ENCODE measurements at places on chromosomes 5 and 9.
A peak's percentile ranks its signal among the peaks of the same experiment; 100 is the strongest.

GRCh38 chr5:139378941-139379361 is 4.1 kb downstream of the SLC23A1 start:
- no peak for DNase-seq

GRCh38 chr9:34365282-34365681 is 11.4 kb downstream of the MYORG start:
- no peak for DNase-seq

GRCh38 chr9:133004091-133004998 is 25.9 kb downstream of the GFI1B start:
- no peak for DNase-seq

GRCh38 chr9:119160551-119160950 is 208.7 kb downstream of the BRINP1 start:
- no peak for DNase-seq

DNA sequence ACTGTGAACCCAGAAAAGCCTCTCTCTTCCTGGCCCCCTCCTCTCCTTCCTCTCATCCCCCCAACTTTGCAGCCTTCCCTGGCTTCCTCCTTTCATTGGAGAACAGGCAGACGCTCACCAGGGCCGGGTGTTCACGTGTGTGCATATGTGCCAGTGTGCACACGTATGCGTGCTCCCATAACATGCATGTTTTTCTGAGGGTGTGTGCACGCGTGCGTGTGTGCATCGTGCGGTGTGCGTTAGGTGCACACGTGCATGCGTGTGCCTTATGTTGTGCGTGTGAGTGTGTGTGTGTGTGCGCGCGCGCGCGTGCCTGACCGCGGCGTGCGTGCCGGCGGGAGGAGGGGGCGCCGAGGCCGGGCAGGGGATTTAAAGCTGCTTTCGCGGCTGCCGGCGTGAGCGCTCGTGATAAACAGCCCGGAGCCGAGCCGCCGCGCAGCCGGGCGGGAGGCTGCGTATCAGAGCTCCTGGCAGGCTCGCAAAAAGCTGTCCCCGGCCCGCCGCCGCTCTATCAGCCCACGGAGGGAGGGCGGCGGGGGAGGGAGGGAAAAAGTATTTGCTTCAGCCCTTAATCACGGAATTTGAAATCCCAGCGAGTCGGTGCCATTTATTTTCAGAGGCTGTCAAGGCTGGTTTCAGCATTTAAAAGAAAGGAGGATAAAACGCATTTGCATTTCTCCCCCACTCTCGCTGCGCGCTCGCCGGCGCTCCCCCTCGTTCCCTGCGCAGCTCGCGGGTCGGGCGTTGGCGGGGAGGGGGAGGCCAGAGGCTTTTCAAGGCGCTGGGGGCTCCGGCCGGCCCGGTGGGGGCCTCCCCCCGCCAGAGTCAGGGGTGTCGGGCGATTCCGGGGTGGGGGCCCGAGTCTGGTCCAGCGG is 183.9 kb downstream of the C9orf50 start:
- no peak for DNase-seq

DNA sequence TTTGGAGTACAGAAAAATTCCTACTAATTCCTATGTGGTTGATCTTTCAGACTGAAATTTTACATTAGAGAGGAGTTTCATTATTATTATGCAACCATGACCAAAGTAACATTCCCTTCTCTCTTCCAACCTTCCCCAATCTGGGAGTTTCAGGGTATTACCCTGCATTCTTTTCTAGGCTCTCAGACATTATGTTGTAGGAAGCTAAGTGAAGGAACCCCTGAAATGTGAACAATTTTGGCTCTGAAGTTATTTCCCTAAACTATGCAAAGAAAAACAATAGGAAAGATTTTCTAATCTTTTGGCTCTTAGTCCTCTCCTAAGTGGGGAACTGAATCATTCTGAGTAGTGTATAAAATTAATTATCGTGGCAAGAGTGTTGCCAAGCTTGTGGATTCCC is 63.3 kb upstream of the ZFAND5 start:
- no peak for DNase-seq

- peak; percentile 7 for DNase-seq
Observed at GRCh38 chr9:77648234-77649108, at the start of gene GNA14. TSS of gene GNA14 (minus strand) at chr9:77648322. CDS start at chr9:77647793, 529 bp downstream.

- peak; percentile 18 for DNase-seq
Observed at GRCh38 chr9:78365748-78366697, 69.1 kb downstream of the PSAT1 start.

- DNase-seq, result no peak
Observed at GRCh38 chr5:154709368-154710305, 45.5 kb upstream of the LARP1 start.

- no peak for DNase-seq
Observed at GRCh38 chr5:91306497-91306896, 76.6 kb downstream of the ARRDC3 start.

DNA sequence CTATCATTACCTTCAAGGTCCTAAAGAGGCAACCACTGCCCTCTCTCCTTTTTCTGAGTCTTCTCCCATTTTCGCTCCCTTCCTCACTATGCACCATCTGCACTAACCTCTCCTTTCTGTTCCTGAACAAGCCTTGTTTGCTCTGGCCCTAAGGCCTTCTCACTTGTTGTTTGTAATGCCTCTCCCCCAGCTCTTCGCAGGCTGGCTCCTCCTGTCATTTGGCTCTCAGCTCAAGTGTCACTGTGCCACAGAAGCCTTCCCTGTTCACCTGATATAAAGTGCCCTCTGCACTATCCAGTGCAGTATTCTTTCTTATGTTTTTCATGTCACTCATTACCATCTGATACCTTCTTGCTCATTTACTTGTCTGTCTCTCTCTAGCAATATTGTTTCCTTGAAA is 303.7 kb downstream of the KCNN2 start:
- DNase-seq, result no peak

GRCh38 chr9:86547571-86547970 is 193.4 kb upstream of the TUT7 start:
- no peak for DNase-seq

GRCh38 chr9:133054194-133054890 is 7.4 kb upstream of the CEL start:
- no peak for DNase-seq

DNA sequence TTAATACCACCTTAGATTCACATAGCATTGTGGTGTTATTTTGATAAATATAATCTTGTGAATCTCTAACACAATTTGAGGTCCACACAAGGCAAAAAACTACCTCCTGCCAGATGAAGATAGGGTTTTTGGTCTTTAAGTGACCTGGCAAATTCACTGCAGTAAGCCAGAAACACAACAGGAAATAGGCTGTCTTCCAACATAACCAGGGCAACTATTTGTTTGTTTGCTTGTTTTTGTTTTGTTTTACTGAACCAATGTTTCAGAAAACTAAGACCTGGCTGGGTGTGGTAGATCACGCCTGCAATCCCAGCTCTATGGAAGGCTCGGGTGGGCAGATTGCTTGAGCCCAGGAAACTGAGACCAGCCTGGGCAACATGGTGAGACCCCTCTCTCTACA is 95.5 kb downstream of the USP20 start:
- DNase-seq, result no peak

DNA sequence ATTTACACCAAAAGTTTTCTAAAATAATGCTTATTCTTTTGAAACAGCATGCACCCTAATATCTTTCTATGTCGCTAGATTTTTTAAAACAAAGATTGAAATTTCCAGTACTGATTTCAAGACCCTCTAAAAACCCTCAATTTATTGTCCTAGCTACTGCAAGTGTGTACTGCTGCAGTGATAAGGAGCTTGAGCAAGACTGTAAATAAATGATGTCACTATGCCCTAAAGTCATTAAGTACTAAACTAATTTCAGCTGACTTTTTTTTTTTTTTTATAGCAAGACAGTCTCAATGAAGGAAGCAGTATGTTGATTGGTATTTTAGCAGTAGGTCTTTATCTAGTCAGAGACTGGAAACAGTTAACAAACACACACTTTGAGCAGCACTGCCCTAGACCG is 12.2 kb upstream of the MIER3 start:
- DNase-seq, result peak; percentile 60

DNA sequence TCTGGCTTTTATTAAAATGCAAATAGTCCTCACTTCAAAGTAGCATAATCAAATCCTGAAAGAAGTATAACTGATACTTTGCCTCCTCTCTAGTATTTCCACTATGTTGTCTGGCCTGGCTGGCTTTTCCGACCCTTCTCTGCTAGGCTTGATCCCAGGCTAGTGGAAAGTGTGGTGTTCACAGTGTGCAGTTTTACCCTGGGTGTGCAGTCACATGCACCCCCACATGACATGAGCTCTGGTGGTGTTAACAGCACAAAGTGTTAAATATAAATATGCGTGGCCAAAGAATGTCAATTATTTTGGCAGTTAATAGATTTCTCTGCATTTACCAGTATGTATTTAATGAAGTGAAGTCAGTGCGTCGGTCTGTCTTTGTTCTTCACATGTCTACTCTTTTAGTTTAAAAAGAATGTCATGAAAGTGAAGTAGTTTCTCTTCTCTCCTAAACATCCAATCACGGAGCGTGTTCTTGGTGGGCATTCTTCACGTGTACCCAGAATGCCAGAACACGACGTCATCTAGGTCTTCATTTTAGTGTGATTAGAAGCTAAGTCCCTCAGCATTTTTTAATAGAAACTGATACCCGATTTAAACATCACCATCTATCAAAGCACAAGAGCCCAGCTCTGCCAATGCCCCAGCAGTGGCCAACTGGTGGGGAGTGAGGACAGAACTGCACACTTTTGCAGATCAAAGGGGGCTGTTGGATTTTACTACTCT is 286.4 kb downstream of the FANCC start:
- DNase-seq, result no peak

DNA sequence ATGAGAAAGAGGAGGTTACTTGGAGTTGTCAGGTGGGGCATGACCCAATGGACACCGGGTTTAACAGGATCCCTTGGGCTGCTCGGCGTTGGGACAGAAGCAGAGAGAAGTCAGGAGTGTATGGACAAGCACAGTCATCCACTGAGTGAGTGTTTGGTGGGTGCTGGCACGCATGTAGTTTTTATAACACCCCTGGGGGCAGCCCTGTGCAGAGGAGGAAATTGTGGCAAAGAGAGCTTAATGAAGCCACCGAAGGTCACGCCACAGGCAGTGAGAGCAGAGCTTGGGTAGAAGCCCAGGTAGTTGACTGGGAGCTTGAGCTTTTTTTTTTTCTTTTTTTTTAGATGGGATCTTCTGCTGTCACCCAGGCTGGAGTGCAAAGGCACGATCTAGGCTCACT is 43.2 kb upstream of the IER5L start:
- DNase-seq, result no peak

- no peak for DNase-seq
Observed at GRCh38 chr9:88807426-88807825, 183.8 kb upstream of the S1PR3 start.

DNA sequence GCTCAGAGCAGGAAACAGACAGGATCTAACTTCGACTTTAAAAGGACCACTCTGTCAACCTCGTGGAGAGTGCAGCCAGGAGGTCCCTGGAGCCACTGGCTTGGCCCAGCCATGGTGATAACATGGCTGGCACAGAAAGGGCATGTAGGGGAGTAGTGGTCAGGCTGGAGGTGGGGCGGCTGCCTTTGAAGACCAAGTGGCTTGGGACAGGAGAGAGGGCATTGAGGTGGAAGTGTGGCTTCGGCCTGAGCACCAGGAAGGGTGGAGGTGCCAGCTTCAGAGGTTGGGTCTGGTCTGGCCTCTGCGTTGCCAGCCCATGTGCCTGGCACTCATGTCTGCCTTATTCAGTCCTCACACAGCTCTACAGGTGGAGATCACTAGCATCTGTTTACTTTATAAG is 270.0 kb downstream of the NSG2 start:
- no peak for DNase-seq

- DNase-seq, result no peak
Observed at GRCh38 chr5:113375480-113376060, 59.2 kb downstream of the TSSK1B start.

- peak; percentile 99 for DNase-seq
Observed at GRCh38 chr5:134247428-134248224, 21.8 kb upstream of the PPP2CA start.

DNA sequence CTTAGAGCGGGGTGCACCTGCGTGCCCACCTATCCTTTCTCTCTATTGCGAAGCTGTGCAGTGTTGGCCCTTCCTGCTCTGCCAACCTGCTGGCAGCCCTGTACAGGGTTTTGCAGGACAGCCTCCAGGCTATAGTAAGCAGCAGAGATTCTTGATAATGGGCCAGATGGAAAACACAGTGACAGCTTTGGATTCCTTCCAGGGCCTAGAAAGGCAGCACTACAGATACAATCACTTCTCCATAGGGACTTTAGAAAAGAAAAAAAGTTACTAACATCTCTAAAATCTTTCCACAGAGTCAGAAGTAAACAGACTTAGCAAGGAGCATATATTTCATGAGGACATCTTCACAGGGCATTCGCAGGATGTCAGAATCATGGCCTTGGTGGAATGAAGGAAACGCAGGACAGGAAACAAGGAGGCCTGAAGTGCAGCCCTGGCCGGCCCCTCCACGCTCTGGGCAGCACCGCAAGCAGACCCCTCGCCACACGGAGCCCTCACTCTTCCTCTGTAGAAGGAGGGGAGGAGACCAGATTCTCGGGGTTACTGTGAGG is 172.1 kb upstream of the GAS1 start:
- peak; percentile 23 for DNase-seq

DNA sequence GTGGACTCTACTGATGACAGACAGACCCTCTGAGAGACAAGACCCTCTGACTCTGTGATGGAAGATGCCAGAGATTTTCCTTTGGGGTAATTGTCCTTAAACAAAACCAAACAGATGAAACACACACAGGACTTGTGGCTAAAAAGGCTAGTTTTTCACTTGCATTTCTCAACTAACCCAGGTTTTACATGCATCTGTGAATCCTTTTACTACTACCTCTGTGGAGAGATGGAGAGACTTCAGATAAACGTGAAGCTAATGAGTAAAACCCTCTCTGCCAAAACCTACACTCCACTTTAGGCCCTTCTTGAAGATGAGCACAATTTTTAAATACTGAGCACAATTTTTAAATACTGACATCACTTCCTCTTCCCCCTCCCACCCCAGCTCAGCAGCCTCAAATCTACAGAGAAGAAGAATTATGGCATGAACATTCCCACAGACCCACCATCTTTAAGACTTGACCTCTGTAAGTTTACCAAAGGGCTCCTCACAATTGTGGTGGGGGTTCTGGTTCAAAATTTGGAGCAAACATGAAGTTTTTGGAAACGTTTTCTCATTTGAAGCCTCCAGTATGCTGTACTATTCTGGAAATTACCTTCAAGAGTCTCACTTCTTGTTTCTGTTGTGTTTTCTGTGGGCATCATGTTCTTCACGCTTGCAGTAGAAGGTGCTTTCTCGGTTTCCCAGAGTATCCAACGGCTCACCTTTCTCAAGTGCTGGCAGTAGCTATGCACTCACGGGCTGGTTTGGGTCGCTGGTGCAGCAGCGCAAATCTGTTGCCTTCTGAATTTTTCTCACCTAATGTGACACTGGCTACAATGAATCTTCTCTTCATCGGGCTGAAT is 42.7 kb downstream of the ACER2 start:
- no peak for DNase-seq

DNA sequence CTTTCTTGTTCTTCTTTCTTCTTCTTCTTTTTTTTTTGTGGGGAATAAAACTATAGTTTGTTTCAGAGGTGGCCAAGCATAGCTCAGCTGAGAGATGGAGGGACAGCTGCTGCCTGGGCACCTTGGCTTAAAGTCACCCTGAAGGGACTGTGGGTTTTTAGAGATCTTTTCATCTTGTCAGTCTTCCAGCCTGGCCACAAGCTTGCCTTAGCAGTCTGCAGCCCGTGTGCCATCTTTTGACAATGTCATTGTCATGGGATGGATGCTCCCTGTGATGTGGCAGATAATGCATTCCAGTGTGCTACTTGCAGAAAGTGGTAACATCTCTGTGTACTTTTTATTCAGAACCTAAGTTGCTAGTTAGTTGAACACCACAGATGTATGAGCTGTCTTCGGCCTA is 280.8 kb downstream of the FANCC start:
- DNase-seq, result no peak

GRCh38 chr9:127092041-127092608 is 30.3 kb downstream of the ANGPTL2 start:
- DNase-seq, result no peak
